ENCODE measurements at places on chromosomes 5 and 9. TPM values are rescaled to one million over a fixed set of nuclear protein-coding genes. Genes with fewer than 3 reads are reported as not detected.
A peak's percentile ranks its signal among the peaks of the same experiment; 100 is the strongest.

DNA sequence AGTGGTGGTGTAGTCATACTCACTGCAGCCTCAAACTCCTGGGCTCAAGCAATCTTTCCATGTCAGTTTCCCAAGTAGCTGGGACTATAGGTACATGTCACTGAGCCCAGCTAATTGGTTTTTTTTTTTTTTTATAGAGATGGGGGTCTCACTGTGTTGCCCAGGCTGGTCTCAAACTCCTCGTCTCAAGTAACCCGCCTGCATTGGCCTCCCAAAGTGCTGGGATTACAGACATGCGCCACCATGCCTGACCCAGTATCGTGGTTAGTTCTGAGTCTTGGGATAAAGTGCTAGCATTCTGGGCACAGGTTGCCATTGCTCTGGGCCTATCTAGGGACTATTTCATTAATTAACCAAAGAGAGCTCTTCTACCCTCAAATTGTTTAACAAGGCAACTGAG, 108.3 kb downstream of the PLPP1 start:
- DNase-seq = no peak

- peak; percentile 85 for DNase-seq
These were observed 67.1 kb downstream of the KLF4 start for GRCh38 chr9:107422189-107423185.

- no peak for DNase-seq
These were observed 208.1 kb upstream of the S1PR3 start for GRCh38 chr9:88782931-88783710.

DNA sequence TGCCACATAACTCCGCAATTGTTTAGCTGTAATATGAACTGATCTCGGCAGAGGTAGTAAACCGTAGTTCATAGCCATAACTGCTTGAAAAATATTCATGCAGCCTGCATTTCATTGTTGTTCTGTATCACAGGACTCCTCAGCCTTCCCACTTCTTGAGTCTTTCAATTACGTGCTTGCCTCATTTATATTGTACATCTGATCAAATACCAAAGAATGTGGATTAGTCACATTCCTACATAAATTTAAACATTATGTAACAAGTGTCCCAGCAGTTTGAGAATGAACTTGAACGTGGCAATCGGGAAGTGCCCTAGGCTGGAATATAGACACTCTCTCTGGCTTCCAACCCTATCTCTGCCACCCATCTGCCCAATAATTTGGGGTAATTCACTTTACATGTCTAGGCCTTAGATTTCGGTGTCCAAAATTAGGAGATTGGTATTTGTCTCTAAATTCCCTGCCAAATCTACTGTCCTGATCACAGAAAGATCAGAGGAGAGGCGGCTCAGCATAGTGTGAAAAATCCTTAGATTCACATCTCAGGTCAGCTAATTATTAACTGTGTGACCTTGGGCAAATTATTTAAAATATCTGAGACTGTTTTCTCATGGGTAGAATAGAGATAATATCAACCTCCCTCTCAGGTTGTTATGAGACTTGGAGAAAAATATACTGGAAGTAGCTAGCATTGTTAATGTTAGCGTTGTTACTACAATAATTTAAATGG, 215.1 kb upstream of the RFX3 start:
- DNase-seq = no peak

Gene MARCHF3
- 8.4 TPM for total RNA-seq

Gene TTC23L
- total RNA-seq = not detected

DNA sequence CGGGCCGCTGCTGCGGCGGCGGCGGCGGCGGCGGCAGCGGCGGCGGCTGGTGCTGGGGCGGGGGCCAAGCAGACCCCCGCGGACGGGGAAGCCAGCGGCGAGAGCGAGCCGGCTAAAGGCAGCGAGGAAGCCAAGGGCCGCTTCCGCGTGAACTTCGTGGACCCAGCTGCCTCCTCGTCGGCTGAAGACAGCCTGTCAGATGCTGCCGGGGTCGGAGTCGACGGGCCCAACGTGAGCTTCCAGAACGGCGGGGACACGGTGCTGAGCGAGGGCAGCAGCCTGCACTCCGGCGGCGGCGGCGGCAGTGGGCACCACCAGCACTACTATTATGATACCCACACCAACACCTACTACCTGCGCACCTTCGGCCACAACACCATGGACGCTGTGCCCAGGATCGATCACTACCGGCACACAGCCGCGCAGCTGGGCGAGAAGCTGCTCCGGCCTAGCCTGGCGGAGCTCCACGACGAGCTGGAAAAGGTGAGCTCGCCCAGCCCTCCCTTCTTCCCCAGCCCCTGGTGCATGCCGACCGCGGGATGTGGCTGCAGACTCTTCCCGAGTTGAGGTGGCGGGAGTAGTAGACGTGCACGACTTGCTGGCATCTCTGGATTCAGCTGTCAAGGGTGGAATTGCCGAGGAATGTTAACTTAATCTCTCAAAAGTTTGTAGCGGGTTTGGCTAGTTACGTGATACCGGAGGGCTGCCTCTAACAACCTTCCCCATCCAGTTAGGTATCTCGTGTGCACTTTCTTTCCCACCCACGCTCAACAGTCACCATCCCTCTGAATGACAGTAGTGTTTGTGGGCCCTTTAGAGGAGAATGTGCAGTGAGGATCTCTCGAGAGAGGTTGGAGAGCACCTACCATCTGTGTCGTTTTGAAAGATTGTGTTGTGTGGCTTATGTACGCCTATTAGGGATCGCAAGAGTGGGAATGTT, 932 bp downstream of the SLC12A2 start:
- no peak for DNase-seq

Gene SYNPO
- total RNA-seq = 7.3 TPM

DNA sequence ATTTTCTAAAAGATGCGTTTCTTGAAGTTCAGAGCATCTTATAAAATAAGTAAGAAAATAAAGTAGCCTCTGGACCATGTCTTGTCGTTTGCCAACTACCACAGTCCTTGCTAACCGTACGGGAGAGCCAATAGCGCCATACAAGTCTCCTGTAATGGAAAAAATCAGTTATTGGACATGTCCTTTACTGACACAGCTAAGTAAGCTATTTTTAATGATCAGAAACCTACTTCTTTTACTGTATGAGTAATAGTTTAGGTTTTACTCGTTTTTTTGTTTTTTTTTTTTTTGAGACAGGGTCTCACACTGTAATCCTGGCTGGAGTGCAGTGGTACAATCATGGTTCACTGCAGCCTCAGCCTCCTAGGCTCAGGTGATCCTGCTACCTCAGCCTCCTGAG, 37.7 kb upstream of the RAPGEF6 start:
- DNase-seq = no peak

GRCh38 chr9:132969783-132970182, 8.7 kb upstream of the GFI1B start:
- no peak for DNase-seq

Gene NCS1
- total RNA-seq = 42.7 TPM

GRCh38 chr5:35902046-35902672, 36.3 kb downstream of the CAPSL start:
- peak; percentile 55 for DNase-seq

GRCh38 chr9:122988141-122988540, 45.3 kb upstream of the GPR21 start:
- DNase-seq = no peak

Gene BTNL8
- total RNA-seq = not detected

Gene FBP1
- not detected for total RNA-seq

DNA sequence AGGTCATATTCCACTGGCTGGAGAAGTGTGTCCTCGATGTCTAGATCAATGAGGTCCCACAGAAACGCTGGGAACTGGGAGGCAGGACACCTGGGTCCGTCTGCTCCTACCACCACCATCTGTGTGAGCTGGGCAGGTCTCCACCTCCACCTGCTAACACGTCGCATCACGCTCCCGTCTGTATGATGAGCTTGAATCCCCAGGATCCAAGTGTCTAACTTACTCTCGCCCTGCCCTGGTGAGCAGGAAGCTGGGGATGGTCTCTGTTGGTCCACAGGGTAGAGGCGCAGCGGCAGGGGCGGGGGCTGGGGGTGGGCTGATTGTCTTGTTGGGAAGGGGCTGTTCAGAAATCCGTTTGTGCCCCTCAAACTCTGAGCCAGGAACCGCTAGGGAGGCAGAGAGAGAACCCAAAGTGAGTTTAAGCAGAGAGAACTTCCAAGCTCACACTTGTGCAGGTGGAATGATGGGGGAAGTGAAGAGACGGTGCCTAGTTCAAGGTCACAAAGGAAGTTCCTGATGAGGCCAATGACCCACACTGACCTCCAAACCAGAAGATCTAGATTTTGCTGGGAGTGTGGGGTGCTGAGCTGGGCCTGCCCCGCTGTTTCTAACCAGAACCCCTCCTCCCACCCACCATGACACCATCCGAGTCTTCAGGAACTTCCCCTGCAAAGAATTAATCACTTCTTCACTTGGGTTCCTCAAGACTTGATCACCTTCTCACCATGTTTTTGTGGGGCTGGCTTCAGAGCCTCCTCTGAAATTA, 21.1 kb downstream of the ORM2 start:
- DNase-seq = no peak

GRCh38 chr5:30500513-30500912, 693.0 kb upstream of the CDH6 start:
- no peak for DNase-seq

Gene C9orf153
- not detected for total RNA-seq

- DNase-seq = no peak
These were observed 6.6 kb downstream of the AK1 start for GRCh38 chr9:127870887-127871286.

- DNase-seq = peak; percentile 68
These were observed 19.8 kb downstream of the TRIP13 start for GRCh38 chr5:912280-913091.

DNA sequence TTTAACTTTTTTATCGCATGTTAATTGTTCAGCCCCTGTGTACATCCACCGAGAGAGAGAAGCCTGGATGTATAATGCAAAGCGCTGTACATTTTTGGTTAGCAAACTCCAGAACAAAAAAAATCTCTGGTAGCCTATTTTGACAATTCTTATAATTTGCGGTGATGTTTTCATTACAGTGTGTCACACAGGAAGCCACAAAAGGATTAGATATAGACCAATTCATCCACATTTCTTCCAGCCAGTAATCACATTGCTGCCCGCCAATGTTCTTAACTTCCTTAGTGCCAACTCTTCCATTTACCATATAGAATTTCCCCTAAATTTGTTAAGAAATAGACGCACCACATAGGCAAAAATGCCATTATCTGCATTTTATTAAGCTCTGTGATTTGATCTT, 435.6 kb downstream of the EFNA5 start:
- DNase-seq = no peak

DNA sequence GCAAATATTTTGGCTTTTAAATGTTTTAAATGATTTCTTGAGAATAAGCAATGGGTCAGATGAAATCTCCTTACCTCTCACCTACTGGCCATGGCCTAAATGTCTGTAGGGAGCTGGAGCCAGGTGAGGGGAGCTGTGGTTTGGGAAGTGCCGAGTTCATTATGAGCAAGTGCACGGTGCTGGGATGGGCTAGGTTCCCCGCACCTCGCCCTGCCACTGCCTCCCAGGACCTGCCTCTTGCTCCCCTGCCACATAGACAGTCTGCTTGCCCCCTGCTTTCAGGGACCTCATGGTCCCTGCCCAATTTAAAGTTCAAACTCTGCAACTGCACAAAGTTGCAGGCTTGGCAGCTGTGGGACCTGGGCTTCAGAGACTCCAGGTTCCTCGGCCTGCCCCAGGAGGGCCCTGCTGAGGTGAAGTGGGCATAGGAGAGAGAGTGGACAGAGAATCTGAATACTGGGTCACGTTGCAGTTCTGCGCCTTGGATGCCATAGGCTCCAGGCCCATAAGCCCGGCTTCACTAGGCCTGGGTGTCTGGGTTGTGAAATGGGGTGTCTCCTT, 5.4 kb downstream of the OR13J1 start:
- no peak for DNase-seq

GRCh38 chr9:91395106-91395552, 28.5 kb downstream of the NFIL3 start:
- DNase-seq = peak; percentile 94

GRCh38 chr5:14908172-14908571, 36.6 kb upstream of the ANKH start:
- peak; percentile 70 for DNase-seq

Gene PCDHGA12
- total RNA-seq = 15.5 TPM

Gene TMEM171
- total RNA-seq = 4.5 TPM
